Skeletal muscle tissue (tissue), 5 donors: ENCODE measurements at places on chromosomes 16 and 17. TPM values are rescaled to one million over a fixed set of nuclear protein-coding genes. Genes with fewer than 3 reads are reported as not detected.

Gene ABCC3
- total RNA-seq = 1.0 TPM

Gene PPP1R27
- 35.0 TPM for total RNA-seq

Gene MPO
- 14.1 TPM for total RNA-seq

Gene DNAJA2
- 44.9 TPM for total RNA-seq

Gene GUCY2D
- not detected for total RNA-seq

Gene CASKIN2
- 8.9 TPM for total RNA-seq

Gene KRT39
- total RNA-seq = 3.1 TPM
